ENCODE measurements at places on chromosomes 16 and 17. TPM values are rescaled to one million over a fixed set of nuclear protein-coding genes. Genes with fewer than 3 reads are reported as not detected.

DNA sequence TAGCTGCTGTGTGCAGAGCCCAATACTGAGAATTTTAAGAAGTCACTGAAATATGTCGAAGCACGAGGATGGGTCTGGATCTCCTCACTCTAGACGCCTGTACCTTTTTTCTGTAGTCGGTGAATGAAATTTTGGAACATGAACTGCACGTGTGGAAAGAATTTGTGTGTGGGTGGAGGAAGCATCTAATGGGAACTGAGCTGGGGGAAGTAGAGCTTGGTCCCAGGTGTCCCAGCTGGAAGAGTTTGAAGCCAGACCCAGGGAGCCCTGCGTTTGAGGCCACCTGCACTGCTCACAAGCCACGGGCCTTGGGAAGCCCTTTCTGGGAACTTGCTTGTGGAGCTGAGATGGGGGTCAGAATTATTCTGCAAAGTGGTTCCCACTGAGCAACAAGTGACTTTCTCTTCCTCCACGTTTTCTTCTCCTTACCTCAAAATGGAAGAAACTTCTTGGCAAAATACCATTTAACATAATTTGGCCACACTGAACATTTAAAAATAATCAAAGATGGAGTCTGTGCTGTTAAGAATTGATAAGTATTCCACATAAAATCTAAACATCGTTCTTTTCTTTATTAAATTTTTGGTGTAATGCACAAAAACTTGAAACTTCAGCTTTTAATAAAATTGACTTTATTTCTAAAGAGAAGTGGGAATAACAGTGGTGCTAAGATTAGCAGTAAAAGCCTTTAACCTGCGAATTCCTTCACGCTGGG lies 163.8 kb downstream of the PRKCA start:
- no peak for DNase-seq

GRCh38 chr16:30352488-30353401 lies 2.4 kb downstream of the CD2BP2 start:
- DNase-seq: no peak

DNA sequence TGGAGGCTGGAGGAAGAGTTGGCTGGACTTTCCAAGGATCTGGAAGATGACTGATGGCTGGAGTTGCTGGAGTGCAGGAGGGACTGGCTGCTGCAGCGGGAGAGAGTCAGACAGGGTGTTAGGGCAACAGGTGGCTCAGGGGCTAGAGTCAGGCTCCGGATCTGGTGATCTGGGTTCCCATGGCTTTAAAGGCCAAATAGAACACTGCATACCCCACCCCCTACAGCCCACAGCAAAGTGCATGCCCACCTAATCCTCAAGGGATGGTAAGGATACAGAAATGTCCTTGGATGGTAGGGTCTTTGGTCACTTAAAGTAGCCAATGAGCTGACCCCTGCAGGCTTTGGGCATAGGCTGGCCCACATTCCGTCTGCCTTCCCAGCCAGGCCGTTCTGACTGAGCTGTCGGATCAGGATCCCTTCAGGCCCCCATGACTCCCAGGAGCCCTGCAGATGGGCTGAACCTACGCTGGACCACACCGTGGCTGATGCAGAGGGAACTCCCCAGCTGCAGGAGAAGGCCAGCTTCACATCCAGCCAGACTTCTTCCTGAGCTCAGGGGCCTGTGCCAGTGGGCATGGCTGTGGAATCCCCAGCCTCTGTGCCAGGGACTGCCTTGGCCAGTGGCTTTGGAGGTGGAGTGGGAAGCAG lies 13.9 kb downstream of the TNS4 start:
- no peak for DNase-seq

GRCh38 chr17:64774888-64775540 lies 112.9 kb upstream of the SMURF2 start:
- DNase-seq: no peak

GRCh38 chr16:64977206-64977920 lies 144.5 kb downstream of the CDH11 start:
- DNase-seq: no peak

GRCh38 chr16:67653128-67653788 lies 6.8 kb downstream of the ACD start:
- DNase-seq: no peak

GRCh38 chr16:10684511-10685151 lies 10.1 kb downstream of the TEKT5 start:
- DNase-seq: no peak

DNA sequence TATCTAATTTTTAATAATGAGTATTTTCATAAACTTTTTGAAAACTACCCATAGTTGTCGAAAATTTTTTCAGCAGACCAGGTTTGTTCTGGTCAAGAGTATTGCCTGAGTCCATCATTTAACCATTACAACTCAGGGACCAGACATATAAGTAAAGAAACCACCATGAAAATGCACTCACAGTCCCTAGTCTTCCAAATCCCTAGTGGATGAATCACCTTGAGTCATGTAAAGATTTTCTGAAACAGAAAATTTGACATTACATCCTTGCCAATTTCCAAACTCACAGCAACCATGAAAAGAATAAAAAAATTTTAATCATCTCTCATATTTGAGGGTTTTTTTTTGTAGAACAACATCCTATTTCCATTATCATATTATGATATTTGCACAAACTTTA lies 1337.5 kb upstream of the CDH8 start:
- no peak for DNase-seq

DNA sequence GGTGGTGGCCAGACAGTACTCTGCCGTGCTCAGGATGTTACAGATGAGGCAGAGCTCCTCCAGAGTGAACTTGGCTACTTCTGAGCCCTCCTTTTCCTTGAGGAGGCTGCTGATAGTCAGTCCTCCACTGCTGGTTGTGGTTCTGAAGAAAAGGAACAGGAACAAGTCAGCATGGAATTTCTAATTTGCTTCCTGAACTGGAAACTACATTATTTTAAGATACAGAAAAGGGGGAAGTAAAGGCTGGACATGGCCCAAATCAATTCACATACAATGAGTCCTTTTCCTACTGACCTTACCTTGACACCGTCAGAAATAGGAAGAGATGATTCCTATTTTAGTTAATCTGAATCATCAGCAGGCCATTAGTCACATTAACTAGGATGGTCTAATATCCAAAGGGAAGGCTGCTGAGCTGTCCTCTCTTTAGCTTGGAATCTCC lies 154.2 kb downstream of the VPS53 start:
- DNase-seq: no peak

DNA sequence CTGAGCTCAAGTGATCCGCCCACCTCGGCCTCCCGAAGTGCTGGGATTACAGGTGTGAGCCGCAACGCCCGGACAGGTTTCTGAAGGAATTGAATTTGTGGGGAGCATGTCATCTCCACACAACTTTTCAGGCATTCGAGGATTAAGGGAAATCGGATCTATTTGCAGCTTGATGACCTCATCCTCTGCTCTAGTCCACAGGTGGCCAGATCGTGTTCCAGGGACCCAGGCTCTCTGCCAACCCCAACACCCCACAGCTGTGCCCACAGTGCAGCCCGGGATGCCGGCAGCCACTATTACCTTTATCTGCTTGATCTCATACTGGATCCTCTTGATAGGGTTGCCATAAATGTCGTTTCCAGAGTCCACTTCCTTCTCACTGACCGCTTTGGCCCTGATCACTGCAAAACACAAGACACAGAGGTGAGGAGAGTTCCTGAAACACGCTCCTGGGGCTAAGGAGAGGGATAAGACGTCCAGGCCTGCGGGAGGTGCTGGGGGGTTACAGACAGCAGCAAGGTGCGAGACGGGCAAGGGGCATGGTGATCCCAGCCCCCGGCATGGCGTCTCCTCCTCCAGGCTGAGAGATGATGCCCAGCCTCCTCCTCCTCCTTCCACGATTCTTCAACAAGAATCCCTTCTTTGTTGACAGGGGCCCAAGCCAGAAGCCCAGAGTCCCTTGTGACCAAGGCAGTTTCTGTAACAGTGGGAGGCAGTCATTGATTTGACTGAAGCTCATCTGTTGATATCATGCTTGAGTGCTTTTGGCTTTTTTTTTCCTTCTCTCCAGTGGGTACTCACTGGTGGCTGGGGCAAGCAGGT lies 29.3 kb downstream of the CEP295NL start:
- no peak for DNase-seq

SYNRG gene
- total RNA-seq: 37.8 TPM

GRIN2A gene
- total RNA-seq: not detected
